Activated B cell treated with CpG ODN at 0.5 μM for 24 hours (primary cell): ENCODE measurements at places on chromosomes 7 and 10. TPM values are rescaled to one million over a fixed set of nuclear protein-coding genes. Genes with fewer than 3 reads are reported as not detected.

PDCD4 gene
- 143 and 145 TPM in 2 replicates for total RNA-seq

CCDC146 gene
- 3.5 TPM in 2 replicates for total RNA-seq

- DNase-seq = no peak
These were observed 193.7 kb downstream of the ADARB2 start for GRCh38 chr10:1543596-1543995.

DNA sequence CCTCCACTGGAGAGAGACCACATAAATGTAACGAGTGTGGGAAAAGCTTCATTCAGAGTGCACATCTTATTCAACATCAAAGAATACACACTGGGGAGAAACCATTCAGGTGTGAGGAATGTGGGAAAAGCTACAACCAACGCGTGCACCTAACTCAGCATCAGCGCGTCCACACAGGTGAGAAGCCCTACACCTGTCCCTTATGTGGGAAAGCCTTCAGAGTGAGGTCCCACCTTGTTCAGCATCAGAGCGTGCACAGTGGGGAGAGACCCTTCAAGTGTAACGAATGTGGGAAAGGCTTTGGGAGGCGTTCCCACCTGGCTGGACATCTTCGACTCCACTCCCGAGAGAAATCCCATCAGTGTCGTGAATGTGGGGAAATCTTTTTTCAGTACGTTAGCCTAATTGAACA lies 20.6 kb downstream of the FAM200A start:
- no peak for DNase-seq

- no peak for DNase-seq
These were observed 2.0 kb downstream of the MASTL start for GRCh38 chr10:27157150-27157549.

GRCh38 chr10:113562069-113562468 lies 9.2 kb downstream of the HABP2 start:
- no peak for DNase-seq

HOXA3 gene
- not detected in 2 replicates for total RNA-seq

DNA sequence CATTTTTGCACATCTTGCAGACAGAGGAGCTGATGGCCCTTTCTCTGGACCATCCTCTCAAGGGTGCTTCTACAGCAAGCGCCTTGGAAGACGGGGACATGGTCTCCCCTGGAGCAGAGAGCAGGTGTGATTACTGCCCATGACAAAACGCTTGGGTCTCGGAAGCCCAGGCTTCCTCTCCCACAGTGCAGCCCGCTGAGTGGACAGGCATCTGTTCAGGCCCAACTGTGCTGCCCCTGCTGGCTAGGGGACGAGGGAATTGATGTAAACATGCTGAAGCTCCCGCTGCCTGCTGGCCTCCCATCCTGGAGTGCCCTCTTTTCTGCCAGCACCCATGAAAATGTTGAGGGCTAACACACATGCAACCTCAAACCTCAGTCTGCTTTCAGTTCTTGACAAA lies 14.3 kb downstream of the IL15RA start:
- no peak for DNase-seq

HMX2 gene
- 0.13 TPM in 1 of 2 replicates, not detected in the other for total RNA-seq

- DNase-seq = no peak
These were observed 252.6 kb upstream of the COBL start for GRCh38 chr7:51569176-51569575.

JAKMIP3 gene
- 0.05 and 0.09 TPM in 2 replicates for total RNA-seq

GRCh38 chr7:76126632-76127031 lies 75.1 kb upstream of the SRRM3 start:
- no peak for DNase-seq

DNA sequence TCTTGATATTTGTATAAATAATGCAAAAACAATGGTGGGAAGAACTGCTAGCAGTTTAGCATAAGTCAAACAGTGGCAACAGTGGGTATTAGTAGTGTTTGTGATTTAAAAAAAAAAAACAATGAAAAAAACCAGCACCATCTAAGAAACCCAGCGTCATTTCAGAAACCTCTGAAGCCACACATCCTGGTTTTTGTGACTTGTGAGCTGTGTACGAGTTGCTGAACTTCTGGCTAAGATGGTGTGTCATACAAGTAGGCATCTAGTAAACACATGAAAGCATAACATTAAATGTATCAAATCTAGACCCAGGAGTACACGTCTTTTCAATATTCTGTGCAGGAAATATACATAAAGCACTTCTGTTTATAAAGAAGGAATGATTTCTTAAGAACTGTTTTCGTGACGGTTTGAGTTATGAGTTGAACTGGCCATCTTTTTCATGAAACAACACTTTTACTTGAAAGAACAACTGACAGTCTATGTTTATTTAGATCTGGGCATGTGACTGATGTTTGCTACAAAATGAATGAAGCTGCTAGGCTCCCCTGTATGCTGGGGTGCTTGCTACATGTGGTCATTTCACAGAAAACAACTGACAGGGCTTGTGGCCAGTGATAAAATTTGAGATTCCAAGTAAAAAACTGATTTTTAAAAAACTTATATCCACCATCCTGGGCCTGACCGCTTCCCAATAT lies 143.5 kb downstream of the PIP4K2A start:
- no peak for DNase-seq

- DNase-seq = no peak
These were observed 6.0 kb downstream of the COL13A1 start for GRCh38 chr10:69807696-69808095.

- no peak for DNase-seq
These were observed 21.1 kb upstream of the MAP3K8 start for GRCh38 chr10:30412901-30413300.

DNA sequence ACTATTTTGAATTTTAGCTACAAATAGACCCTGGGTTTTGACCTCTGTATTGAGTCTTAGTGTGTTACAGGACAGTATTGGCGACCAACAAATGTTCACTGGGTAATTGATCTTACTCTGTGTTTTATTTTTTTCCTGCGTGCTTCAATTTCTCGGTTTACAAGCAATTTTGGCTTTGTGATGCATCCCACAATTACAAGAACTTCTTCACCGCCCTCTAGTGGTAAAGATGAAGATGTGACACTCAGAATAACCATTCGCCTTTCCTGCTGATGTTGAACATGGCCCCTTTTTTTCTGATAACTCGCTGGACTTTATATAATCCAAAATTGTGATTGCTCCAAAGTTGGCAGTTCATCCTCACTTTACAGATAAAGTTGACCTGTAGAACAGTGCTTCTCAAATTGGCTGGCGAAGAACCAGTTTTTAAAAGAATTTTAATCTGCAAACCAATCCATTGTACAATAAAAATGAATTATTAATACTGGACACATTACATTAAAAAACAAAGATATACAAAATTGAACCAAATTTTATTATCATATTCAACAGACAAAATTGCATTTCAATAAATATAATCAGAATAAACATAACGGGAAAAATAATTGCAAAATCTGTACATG lies 20.2 kb upstream of the SMC3 start:
- no peak for DNase-seq

DNA sequence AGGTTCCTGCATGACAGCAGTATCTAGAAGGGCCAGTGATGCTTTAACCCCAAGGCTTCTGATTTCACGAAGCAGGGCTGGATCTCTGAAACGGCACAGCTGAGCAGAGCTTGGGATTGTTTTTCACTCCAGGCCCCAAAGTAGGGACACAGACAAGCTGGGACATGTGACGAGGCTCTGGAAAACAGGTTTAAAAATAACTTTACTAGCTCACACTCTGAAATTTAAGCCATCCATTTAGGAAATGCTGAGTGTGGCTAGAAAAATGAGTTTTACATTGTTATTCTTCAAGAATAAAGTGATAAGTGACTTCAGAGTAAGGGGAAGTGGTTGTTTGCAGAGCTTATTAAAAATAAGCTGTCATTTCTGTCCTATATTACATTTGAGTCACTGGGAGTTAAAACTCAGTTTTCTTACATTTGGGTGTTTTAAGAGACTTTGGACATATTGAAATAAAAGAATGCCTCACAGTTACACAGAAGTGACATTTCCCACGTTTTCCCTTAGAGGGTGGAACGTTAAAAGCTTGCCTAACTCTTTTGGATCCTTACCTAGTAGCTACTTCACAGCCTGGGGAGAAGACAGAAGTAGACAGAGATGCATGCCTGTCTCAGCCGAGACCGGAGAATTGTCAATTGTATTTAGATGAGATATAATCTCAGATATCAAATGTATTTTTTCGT lies 107.8 kb downstream of the GALNT17 start:
- no peak for DNase-seq

DNA sequence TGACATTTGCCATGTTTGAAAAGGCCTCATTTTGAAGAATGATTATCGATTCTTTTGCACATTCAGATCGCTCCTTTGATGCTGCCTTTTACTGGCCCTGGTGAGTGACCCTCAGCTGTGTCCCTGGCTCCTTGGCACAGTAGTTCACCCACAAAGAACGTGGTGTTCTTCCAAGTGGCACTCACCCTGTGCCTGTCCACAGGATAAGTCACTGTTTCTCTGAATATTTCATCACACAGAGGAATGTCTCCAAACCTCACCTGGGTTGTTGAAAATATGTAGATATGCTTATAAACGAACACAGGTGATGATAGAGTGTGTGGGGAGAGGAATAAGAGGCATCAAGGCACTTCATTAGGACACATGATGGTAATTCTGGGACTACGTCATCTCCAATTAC lies 810.7 kb downstream of the CCSER2 start:
- DNase-seq = no peak

GRCh38 chr10:59873896-59874295 lies 32.5 kb downstream of the CCDC6 start:
- DNase-seq = no peak

GRCh38 chr7:157380416-157380815 lies 43.6 kb downstream of the DNAJB6 start:
- DNase-seq = no peak

TMEM184A gene
- not detected in 2 replicates for total RNA-seq

DNA sequence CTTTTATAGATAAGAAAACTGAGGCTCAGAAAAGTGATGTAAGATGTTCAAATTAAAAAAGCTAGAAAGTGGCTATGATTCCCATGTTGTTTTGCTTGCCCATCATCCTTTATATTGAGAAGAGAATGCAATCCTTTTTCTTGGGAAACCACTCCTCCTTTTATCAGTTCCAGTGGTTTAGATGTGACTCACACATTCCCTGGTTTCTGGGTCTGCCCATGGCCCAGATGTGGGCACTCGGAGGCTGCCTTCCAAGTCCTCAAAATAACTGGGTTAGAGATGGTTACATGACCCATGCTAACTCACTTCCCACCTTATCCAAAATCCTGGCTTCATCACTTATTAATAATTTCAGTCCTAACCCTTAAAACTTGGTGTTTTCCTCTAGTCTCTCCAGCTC lies 550.0 kb downstream of the MDFIC start:
- DNase-seq = no peak

DNA sequence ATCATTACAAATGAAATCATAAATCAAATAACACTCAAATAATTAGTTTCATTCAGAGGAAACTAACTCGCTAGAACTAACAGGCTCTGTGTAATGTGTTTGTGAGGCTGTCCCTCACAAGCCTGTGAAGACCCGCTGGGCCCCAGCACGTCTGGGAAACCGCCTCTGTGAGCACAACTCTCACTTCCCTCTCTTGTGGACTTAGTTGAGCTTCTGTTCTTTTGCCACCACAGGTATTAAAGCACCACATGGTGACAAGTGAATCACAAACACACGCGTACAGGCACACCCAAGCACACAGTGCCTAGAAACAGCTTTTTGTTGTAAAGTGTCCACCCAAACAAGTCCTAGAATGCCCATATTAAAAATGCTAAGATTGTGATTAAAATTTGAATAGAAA lies 51.0 kb downstream of the ZNF777 start:
- DNase-seq = no peak

DNA sequence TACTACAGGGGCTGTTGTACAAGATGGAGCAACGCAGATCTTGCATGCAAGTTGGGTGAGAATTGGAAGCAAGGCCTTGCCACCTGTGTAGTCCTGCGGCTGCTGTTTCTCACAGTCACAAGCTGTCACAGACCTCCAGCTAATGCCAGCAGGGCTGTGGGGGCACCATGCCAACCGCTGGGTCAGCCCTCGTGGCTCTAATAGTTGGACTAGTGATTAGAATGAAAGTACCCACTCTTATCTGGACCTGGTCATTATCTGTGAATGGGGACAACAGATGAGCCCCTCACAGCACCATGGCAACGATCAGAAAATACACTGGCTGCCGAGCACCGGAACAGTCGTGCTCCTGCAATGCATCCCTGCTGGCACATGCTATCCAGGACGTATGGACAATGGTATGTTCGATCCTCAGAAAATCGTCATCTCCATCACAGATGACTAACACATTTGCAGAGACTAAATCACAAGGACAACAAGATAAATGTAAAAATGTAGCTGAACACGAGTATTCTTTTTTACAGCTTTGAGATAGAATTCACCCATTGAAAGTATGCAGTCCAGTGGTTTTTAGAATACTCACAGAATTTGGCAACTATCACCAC lies 80.4 kb upstream of the CALN1 start:
- DNase-seq = no peak

DNA sequence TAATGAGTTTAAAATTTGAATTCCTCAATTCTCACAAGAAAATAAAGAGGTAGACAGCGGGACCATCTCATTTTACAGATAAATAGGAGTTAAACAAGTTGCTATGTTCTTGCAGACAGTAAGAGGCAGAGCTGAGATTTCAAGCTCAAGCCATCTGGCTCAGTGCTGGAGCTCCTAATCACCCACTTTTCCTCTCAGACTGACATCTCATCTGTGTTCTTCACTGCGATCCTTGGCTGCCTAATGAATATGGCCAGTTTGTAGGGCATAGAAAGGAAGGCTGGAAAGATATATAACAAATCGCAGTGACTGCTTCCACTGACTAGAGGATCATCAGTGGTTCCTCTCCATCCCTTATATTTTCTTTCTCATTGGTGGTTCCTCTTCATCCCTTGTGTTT lies 151.2 kb downstream of the MPP7 start:
- no peak for DNase-seq

TCF7L2 gene
- total RNA-seq = 0.71 and 2.2 TPM in 2 replicates

DNA sequence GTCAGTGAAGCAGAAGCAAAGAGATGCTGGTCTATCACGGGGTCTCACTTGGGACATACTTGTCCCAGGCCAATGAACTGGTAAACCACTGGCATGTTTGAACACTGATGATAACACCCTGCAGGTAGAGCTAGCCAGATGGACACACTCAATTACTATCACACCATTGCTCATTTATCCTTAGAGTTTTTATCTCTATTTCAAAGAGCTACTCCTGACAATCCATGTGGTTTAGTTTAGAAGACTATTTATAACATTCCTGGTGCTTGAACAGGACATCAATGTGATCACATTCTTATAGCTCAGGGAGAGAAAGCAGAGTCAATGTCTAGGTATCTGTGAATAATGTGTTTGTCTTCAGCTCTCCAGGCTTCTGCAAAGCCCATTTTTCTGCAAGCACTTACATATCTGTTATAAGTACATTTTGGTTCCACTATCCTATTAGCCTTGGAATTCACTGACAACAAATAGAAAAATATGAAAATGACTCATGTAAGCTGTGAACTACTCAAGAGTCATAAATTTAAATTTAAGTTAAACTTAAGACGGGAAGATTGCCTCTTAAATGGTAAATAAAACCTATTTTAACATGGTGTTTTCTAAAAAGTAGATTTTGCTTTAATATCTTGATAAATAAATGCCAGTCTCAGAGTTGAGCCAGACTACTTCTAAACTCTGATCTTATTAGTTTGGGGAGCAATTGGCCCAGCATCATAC lies 106.7 kb upstream of the MBL2 start:
- no peak for DNase-seq

GRCh38 chr10:130352291-130352645 lies 216.1 kb downstream of the GLRX3 start:
- no peak for DNase-seq

- DNase-seq = no peak
These were observed 34.4 kb downstream of the CALD1 start for GRCh38 chr7:134813663-134814396.

- DNase-seq = no peak
These were observed 24.1 kb downstream of the SYPL1 start for GRCh38 chr7:106088014-106088413.

THAP5 gene
- 22.1 and 26.3 TPM in 2 replicates for total RNA-seq

MSMB gene
- not detected in 2 replicates for total RNA-seq
